Heart right ventricle (tissue), 16 donors: ENCODE measurements at places on chromosomes 3 and 15. TPM values are rescaled to one million over a fixed set of nuclear protein-coding genes. Genes with fewer than 3 reads are reported as not detected.

DNA sequence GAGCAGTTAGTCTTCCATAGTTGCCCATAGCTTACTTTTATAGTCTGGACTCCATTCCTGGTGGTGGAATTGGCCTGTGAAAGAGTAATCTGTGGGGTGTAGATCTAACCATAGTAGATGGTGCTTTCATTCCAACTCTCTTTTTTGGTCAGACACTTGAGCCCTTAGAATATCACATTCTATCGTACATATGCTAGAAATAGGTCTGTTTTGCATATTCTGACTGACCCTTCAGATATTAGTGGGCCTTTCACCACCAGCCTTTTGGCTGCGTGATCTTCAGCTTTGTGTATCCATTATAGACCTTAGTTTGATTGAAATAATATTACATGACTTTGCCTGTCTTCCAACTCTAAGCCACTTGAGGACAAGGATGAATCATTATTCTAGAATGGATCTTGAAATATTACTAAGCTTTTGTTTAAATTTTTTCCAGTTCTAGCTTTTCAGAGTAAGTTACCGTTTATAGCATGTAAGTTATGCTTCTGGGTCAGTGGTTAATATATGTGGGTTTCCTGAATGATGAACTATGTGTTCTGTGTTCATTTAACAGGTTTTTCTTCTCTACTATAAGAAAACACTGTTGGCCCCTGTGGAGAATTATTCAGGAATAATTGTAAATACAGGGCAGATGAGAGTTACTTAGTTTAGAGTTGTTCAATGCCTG, 8.7 kb downstream of the RAB7A start:
- H3K4me1 ChIP-seq, result peaks cover 13% of the 10 kb centered on the region
- H3K27me3 ChIP-seq, result no peaks in the 10 kb centered on the region
- no peak overlapping the region for H3K27ac ChIP-seq
- no peaks in the 10 kb centered on the region for H3K36me3 ChIP-seq
- no peak for DNase-seq

Gene ANKRD34C
- total RNA-seq, result 2.8 TPM

DNA sequence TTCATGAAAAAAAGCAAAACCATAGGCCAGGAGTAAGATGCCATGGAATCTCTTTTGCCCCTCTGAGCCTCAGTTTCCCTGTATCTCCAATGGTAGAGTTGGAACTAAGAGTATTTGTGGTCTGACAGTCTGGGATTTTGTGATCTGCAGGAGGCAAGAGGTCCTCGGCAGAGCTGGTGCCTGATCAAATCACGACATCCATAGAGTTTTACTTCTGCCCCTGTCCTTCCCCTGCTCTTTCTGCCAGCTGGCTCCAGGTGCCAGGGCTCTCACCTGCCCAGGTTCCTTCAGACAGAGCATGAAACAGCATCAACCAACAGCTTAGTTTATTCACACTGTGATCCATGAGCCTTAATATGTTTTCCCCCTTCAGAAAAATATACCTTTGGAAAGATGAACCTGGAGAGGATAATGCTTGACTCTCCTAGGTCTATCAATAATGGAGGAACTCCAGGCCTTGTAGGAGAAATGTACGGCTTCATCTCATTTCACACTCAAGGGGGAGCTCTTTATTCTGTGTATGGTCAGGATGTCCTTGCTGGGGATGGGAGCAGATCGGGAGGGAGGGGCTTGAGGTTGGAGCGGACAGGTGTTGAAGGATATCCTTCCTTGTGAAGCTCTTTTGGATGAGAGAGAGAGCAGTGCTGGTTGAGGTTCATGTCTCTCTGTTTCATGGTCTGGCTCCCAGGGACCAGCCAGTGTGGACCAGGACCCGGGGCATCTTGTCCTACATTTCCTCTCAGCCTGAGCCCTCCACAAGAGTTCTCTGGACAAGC, 309.9 kb downstream of the RPLP1 start:
- no peak overlapping the region for H3K27ac ChIP-seq
- H3K36me3 ChIP-seq, result no peaks in the 10 kb centered on the region
- no peak overlapping the region for H3K4me3 ChIP-seq
- no peak for DNase-seq

DNA sequence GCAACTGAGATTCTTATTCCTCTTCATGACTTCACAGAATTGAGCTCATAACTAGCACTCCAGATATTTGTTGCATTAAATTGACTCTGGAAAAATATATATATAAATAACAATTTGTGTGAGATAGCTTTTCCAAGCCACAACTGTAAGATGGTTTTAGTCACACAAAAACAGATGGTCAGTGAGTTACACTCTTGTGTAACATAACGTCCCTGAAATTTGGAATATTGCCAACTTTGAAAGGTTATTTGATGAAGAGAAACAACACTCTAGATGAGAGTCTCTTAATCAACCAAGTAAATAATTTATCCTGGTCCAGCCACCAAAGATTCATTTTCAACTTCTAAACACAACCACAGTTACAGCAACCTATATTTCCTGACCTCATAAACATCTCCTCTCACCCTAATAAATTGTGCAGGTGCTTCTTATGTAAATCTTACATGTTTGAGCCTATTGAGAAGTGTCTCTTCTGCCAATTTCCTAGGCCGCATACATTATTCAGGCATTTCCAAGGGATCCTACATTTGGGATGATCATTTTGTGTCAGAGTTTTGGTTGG, 84.9 kb upstream of the ACP3 start:
- no peak overlapping the region for H3K4me3 ChIP-seq
- no peaks in the 10 kb centered on the region for H3K36me3 ChIP-seq
- no peak overlapping the region for H3K27ac ChIP-seq
- no peak for DNase-seq
- peaks cover 5% of the 10 kb centered on the region for H3K4me1 ChIP-seq
- H3K27me3 ChIP-seq, result no peaks in the 10 kb centered on the region

DNA sequence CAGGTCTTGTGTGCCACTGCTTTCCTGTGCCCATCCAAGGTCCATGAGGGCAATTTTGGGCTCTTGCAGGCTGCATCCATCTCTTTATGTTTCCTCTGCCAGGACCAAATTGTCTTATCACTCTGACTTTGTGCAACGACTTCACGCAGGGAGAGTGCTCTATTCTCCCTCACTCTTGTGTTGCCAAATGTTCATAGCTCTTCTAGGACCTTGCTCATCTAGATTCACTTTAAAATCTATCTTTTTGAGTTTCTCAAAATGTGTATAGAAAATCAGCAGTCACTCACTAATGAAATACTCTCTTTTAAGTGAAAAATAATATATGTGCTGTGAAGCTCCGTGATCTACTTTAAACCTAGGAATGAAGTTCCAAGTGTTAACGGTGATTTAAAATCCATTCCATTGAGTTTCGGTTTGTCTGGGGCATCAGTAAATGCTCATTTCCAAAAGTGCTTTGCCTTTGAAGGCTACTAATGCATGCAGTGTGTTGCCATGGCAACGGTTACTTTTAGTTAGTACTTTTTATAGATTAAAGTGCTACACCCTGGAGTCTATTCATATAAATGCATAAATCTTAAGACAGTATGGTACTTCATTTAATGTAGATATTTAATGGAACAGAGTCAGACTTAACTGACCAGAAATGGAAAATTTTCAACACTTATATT, 46.6 kb upstream of the GOLGA8J start:
- no peaks in the 10 kb centered on the region for H3K36me3 ChIP-seq
- no peaks in the 10 kb centered on the region for H3K4me1 ChIP-seq
- H3K27ac ChIP-seq, result no peak overlapping the region
- H3K4me3 ChIP-seq, result no peak overlapping the region
- H3K27me3 ChIP-seq, result no peaks in the 10 kb centered on the region

GRCh38 chr3:184954251-184954650, 142.3 kb downstream of the VPS8 start:
- H3K36me3 ChIP-seq, result no peaks in the 10 kb centered on the region
- H3K27ac ChIP-seq, result peak overlapping the region; percentile 33
- peak; percentile 12 for DNase-seq

Gene GOLGA8M
- total RNA-seq, result 1.4 TPM

GRCh38 chr15:56371495-56372147, 6.4 kb downstream of the TEX9 start:
- no peaks in the 10 kb centered on the region for H3K27me3 ChIP-seq
- H3K27ac ChIP-seq, result no peak overlapping the region
- no peaks in the 10 kb centered on the region for H3K36me3 ChIP-seq
- no peak overlapping the region for H3K4me3 ChIP-seq
- no peak for DNase-seq
- H3K4me1 ChIP-seq, result no peaks in the 10 kb centered on the region

- no peaks in the 10 kb centered on the region for H3K27me3 ChIP-seq
- peak; percentile 42 for DNase-seq
- H3K4me3 ChIP-seq, result peak overlapping the region; percentile 73
- H3K4me1 ChIP-seq, result peaks cover 4% of the 10 kb centered on the region
These were observed 52.4 kb upstream of the BLM start for GRCh38 chr15:90664650-90665287.

GRCh38 chr3:99839613-99840012, 22.0 kb downstream of the CMSS1 start:
- H3K36me3 ChIP-seq, result peaks cover 4% of the 10 kb centered on the region
- H3K4me3 ChIP-seq, result no peak overlapping the region
- no peaks in the 10 kb centered on the region for H3K27me3 ChIP-seq
- no peak for DNase-seq

Gene MYH15
- 0.35 TPM for total RNA-seq

- peak; percentile 62 for DNase-seq
- H3K27me3 ChIP-seq, result no peaks in the 10 kb centered on the region
- H3K4me3 ChIP-seq, result no peak overlapping the region
- H3K4me1 ChIP-seq, result peaks cover 12% of the 10 kb centered on the region
These were observed 238.7 kb upstream of the HES1 start for GRCh38 chr3:193897288-193897687.
